ENCODE measurements at places on chromosomes 5 and 9.
A peak's percentile ranks its signal among the peaks of the same experiment; 100 is the strongest.

DNA sequence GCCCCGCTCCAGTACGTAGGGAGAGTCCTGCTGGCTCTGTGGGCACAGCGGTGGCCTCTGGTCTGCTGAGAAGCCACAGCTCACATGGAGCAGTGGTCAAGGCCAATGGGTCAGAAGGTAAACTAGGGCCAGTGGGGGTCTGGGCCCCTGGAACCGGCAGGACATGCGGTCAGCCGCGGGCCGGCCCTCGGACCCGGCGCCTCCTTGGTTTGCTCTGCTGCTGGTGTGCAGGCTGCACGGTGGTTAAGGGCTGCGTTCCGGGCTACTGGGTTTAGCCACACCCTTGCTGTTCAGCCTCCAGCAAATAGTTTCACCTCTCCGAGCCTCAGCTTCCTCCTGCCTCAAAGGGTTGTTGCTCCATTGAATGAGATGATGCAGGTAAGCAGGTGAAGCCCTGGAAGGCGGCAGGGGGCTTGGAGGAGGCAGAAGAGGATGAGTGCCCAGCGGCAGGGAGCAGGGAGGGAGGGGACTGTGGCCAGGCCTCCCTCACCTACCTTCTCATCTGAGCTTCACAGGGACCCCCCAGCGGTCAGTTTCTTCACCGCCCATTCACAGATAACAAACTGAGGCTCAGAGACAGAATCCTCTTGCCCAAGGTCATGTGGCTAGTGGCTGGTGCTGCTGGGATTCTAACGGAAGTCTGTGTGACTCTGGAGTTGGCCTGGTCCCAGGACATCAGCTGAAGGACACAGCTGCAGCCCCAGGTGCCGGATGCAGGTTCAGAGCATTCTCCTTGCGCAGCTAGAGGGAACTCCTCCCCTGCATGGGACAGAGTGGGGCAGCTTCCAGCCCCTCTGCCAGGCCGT is 3.7 kb upstream of the COL5A1 start:
- DNase-seq = no peak

- DNase-seq = no peak
These were observed 27.0 kb downstream of the TCF7 start for GRCh38 chr5:134141331-134142050.

- no peak for DNase-seq
These were observed 662.4 kb downstream of the DTWD2 start for GRCh38 chr5:118325931-118326330.

DNA sequence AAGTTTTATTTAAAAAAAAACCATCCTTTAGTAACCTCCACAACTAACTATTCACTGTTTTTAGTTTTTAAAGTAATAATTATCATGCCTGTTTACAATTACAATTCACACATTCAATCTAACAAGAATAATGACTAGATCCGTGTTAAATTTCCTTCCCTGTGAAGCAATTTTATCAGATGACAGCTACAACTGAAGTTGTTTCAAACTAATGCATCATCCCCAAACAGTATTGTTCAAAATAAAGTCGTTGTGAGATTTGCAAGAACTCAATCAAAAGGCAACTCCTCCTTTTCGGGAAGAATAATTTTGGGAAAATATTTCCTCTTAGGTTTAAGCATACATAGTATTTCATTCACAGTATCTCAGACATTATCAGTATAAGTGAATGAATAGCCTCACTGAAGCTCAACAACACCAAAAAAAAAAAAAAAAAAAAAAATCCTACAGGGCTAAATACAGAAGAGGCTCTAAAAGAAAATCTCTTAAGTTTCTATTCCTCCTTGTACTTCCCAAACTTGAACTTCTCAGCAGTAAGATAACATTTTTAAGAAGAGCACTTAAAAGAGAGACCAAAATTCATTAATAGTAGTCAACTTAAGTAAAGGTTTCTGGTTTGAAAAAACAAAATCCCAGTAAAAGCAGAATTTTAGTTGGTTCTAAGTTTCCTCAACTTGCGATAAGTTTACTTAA is 9.4 kb downstream of the C9orf72 start:
- DNase-seq = no peak

GRCh38 chr5:32710550-32711361 is at the start of gene NPR3:
NPR3 (plus strand) TSS chr5:32711321; CDS start chr5:32711777, 456 bp downstream.
- peak; percentile 21 for DNase-seq
